ENCODE measurements at places on chromosomes 11 and 22.

GRCh38 chr22:29458551-29458950 is 20.2 kb downstream of the RFPL1 start:
- DNase-seq, result no peak

DNA sequence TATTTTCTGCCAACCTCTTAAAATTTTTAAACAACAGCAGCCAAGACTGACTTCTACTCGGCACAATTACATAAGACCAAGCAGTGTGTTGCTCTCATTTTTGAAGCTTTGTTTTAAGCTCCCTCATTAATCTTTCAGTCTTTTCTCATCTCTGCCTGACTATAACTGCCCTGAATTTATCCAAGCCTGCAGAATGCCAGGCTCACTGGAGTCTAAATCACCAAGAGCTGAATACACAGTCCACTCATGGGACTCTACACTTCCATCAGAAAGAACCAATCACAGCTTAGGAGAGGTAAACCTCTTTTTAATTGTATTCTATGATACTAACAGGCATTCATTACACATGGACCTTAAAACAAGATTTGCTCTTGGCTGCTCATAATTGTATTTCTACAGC is 178.7 kb downstream of the CADM1 start:
- no peak for DNase-seq

DNA sequence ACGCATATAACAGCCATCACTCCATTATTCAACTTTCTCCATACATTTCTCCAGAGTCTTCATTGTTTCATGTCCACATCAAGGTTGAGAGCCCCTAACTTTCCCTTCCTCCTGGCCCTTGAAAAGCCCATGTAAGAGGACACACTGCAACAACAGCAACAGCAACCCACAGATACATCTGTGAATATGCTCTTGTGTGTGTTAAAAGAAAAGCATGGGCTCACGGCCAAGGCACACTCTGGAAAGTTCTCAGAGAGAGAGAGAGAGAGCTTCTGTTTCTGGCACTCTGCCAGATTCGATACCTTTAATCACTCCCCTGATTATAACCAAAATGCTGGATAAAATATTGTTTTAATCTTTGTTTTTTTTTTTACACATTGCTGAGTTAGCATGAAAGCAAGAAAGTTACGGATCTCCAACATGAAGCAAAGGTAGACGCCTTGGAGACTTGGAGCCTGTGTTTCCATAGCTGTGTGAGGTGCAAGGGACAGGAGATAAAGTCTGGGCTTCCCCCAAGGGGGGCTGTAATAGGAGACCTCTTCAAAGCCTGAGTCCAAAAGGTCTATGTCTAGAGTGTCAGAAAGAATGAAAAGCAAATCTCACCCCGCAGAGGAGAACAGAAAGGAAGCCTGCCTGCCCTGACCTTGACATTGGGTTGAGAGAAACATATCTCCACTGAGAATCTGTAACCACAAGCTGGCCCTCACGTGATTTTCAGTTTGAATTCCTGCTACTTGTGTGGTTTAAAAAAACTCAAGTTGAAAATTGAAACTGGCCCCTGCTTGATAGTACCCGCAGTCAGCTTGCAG is 33.7 kb upstream of the MPPED1 start:
- DNase-seq, result peak; percentile 50

DNA sequence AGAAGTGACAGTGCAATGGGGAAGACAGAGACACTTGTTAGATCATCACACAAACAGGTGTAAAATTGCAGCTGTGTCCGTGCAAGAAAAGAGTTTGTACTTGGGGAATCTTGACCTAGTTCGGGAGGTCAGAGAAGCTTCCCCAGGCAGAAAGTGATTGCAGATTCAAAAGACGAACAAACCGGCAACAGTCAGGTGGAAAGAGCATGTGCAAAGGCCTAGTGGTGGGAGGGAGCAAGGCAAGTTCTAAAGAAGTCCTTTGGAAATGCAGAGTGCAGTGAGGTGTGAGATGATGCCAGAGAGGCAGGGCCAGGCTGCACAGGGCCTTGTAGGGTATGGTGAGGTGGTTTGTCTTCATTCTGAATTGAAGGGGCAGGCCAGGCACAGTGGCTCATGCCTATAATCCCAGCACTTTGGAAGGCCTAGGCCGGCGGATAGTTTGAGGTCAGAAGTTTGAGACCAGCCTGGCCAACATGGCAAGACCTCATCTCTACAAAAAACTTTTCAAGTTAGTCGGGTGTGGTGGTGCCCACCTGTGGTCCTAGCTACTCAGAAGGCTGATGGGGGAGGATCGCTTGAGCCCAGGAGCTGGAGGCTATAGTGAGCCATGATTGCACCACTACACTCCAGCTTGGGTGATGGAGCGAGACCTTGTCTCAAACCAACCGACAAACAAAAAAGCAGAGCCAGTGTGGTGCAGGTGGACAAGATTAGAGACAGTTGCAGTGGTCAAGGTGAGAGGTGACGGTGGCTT is 1.9 kb upstream of the ESS2 start:
- DNase-seq, result no peak

DNA sequence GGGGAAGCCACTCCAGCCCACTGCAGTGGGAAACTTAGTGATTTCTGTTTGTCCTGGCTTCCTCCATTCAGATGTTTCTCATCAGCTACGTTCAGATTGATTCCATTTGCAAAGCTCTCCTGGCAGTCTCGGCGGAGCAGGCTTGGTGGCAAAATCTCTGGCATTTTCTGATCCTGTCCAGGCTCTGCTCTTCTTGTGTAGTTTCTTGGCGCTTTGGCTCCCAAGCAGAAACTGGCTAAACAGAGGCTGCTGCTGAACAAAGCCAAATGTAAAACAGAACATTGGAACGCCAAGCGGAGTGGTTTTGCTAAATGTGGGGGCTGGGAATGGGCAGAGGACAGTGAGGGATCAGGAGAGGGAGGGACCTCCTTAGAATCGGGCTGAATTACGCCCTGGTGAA is 36.7 kb downstream of the ADAMTS8 start:
- no peak for DNase-seq

- no peak for DNase-seq
Measured at GRCh38 chr11:77424644-77425043, 49.2 kb downstream of the PAK1 start.

- DNase-seq, result peak; percentile 47
Measured at GRCh38 chr11:9573775-9574621, 528 bp downstream of the WEE1 start.

DNA sequence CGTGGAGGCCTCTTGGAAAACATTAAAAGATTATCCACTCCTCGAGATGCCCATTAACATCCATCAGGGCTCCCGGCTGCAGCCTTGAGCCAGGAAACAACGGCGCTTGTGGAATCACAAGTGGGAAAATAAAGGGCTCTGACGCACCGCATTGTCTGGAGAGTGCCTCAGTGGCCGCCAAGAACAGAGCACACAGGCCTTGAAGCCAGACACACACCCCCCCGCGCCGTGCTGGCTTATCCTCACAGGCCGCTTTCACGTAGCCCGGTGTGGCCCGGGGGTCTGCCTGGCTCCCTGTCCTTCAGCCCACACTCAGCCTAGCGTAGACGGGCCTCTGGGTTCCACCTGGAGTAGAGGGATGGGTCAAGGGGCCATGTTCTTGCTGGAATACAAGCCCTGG is 1020.5 kb downstream of the BRD1 start:
- no peak for DNase-seq

DNA sequence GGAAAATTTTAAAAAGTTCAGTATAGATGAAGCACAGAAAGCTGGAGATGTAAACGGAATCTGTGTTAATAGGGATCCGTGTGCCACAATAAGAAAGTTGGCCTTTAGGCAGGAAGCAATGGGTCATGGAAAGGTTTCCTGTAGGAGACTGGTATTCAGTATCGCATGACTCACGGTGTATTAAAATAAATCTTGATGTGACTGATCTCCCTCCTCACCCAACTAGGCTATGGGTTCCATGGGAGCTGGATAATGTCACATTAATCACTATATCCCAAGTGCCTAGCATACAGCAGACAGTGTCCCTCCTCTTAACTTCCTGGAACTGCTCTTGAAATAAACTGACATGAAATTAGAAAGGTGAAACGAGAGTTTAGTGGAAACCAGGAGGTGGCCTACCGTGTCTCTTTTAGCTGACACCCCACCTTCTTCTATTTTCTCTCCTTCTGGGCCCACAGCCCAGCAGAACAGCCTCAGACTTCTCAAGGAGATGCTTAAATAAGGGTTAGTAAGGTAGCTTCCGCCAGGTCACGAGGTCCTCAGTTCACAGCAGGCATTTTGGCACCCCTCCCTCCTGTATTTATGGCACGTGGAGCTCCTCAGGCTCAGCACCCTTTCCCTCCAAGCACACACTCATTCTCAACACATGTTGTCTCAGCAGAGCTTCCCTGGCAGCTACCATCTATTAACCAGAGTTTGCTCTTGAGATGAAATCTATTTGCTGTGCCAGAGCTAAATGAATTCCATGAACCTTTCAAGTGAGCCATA is 118.8 kb downstream of the NXPE2 start:
- no peak for DNase-seq

DNA sequence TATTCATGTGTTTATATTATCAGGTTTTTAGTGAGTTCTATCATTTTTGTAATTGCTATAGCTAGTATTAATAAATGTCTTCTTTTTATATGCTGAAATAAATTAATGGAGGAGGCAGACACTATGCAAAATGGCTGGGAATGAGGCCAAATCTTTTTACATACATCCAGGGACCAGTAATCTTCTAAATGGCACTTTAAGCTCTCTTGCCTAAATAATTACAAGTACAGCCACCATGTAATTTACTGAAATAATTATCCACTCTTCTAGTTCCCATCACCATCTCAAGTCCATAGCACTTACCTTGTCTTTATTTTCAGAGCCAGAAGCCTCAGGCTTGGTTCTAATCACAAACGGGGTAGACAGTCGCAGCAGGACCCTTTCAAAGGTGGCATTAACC is 79.1 kb downstream of the GUCY1A2 start:
- no peak for DNase-seq

- DNase-seq, result no peak
Measured at GRCh38 chr11:56700914-56701485, 2.1 kb downstream of the OR9G1 start.

DNA sequence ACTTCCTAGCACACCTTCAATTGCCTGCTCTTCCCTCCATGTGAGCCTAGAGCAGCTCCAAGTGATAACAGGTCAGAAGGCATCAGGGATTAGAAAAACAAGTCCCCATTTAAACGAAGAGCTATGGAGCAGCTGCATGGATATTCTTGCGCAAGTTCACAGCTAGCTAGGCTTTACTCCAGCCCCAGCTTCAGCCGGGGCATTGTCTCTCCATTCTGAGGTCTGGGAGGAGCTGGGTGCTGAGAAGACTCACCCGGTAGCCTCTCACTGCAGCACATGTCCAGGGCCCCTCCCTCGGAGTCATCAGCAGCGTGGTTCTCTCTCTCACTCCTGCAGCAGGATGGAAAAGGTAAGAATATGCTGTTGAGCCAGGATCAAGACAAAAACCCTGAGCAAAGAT is 26.0 kb downstream of the PTPN5 start:
- no peak for DNase-seq

DNA sequence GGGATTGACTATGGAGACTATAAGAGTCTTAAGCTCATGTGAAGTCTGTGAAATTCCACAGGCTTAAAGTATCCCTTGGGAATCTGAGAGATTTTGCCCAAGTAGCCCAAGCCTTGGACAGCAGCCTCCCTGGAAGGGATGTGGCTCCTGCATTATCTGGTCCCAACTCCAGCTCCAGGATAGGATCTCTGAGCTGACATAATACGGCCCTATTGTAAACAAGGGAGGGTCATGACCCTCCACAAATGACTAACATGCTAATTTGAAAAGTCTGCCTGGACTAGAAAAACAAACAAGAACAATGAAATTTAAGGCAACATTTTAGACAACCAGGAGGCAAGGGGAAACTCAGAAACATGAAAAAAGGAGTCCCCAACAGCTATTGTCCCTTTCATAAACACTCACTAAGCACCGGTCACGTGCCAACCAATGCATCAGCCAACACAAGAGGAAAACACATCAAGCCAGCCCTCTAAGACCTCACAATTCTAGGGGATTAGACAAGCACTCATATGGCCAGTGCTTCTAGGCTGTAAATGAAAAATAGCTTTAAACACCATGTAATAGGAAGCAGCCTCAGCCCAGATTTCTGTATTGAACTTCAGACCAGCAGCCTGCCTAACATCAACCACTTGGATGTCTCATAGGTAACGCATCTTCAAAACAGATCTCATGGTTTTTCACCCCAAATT is 101.2 kb upstream of the TIMP3 start:
- DNase-seq, result no peak

DNA sequence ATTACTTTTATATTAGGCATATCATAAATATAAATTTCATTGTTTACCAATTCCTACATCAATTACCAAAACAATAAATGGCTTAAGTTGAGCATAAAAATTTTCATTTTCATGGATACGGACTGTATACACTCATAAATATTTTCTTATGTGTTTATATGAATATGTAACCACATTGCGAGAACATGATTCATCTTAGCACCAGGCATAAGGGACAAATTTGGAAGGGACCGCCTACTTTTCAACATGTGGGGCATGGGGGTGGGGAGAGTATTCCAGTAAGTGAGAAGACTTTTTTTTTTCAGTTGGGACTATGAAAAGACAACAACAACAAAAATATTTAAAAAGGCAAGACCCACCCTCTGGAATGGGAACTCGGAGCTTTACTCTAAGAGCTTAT is 296.1 kb downstream of the RAB38 start:
- DNase-seq, result no peak

GRCh38 chr11:94150056-94150455 is 21.4 kb downstream of the PANX1 start:
- no peak for DNase-seq

DNA sequence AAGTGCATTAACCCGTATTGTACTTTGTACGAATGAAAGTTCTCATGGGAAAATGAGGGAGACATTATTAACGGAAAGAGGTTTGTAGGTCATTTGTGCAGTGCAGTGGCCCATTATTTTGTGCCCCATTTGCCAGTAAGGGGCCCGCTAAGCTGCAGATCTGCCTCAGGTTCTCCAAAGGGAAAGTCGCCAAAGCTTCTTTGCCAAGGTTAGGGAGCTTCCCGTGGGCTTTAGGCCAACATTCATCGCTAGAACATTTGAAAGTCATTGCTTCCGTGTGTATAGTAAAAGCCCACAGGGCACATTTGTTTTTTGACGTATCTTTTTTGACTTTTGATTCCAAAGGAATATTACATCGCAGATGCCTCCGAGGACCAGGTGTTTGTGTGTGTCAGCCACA is 61.0 kb upstream of the SORL1-AS1 start:
- no peak for DNase-seq

GRCh38 chr11:134524201-134524600 is 112.2 kb upstream of the B3GAT1 start:
- DNase-seq, result no peak

DNA sequence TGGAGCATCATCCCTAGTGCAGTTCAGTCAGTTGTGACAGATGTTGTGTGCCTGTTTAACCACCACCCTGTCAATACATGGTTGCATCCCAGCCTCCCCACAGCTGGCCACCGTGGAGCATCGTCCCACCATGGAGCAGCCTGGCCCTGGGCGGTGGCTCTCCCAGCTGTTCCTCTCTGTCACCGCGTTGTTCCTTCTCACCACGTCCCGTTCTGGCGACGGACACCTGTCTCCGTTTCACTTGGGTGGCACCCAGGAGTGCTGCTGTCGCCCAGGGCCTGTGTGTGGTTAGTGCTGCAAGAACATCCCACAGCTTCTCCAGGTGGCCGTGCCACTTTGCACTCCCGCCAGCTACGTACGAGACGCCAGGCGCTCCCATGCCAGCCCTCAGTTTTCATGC is 26.5 kb downstream of the MUC6 start:
- DNase-seq, result no peak

- peak; percentile 30 for DNase-seq
Measured at GRCh38 chr22:37218771-37219411, 6.6 kb upstream of the SSTR3 start.

GRCh38 chr11:60170566-60170965 is 12.3 kb downstream of the MS4A6A start:
- no peak for DNase-seq

- DNase-seq, result no peak
Measured at GRCh38 chr11:23679041-23679440, 817.8 kb upstream of the LUZP2 start.
